ENCODE measurements at places on chromosomes 6 and 20.

- no peak for DNase-seq
Measured at GRCh38 chr6:12618296-12618695, 98.3 kb upstream of the PHACTR1 start.

DNA sequence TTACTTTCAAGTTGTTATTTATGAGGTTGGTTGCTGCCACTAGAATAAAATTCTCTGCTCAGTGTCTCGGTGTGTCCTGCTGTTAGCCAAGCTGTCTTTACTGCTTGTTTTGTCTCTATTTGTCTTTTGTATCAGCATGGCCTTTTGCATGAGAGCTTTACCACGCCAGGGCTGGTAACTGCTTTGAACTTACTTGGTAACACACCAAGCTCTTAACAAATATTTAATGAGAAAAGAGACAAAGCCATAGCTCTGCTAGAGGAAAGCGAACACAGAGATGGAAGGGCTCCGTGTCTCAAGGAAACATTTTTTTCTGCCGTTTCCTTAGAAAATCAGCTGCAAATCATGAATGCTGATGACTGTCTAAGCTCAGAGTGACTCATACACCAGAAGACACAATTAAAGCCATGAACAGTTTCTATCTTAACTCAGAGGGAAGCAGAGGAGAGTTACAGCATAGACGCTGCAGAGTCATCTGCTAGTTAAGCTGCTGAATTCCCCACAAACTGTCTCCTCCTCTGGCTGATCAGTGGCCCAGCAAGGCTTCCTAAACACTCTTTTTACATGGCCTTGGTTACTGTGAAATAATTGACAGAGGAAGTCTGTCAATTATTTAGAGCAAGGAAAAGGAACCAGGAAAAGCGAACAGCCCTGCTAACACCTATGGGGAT is 44.8 kb downstream of the AGPAT4 start:
- peak; percentile 93 for DNase-seq

DNA sequence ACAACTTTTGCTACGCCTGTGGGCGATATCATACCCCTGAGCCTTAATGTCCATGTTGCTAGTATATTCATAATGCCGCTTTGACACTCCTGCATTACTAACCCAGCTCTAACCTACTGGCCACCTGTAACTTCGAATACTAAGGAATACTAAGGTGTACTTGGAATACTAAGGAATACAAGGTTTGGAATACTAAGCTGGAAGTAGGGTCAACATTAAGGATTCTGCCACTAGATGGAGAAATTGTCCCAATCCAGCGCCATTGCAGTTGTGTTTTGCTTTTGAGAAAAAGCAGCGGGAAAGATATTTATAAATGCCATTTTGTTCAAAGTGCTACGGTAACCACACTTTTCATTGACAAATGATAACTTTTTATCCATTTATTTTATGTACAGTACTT is 10.7 kb downstream of the TBXT start:
- no peak for DNase-seq

DNA sequence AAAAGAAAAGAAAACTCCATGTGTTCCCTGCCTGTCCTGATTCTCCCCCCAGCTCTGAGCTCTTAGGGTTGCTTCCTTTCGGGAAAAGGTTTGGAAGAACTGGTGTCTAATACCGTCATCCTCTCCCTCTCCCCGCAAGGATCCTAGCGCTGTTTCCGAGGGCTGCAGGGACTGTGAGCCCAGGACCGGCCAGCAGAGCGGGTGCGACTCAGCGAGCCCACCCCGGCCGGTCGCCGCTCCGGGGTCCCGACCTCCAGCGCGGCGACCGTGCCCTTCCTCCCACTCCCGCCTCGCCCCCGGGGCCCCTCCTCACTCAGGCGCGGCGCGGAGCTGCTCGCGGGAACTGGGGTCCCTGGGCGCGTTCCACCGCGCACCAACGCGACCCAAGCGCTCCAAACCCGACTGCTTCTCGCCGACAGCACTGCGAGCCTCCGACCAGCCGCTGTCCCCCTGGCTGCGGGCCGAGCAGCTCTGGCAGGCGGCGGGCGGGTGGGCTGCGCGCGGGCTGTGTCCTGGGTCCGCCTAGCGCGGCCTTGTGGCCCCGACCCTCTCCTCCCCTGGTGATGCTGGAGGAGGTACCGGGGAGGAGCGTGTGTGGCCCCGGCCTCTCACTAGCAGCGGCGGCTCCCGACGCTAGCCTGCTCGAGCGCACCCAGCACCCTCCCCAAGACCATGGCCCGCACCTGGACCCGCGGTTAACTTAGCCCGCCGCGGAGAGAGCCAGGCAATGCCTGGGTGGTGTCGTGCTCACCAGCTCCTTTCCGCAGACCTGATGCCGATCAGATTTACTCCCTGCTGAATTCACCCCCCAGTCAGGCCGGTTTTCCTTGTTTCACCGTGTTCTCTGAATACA is at the start of gene PLA2G7:
PLA2G7 (minus strand) TSS at position 509 of the 853 bp plus-strand sequence. CDS start 12,484 bp downstream, outside the sequence.
- peak; percentile 3 for DNase-seq

GRCh38 chr6:154974485-154975149 is 20.5 kb upstream of the TIAM2 start:
- no peak for DNase-seq

DNA sequence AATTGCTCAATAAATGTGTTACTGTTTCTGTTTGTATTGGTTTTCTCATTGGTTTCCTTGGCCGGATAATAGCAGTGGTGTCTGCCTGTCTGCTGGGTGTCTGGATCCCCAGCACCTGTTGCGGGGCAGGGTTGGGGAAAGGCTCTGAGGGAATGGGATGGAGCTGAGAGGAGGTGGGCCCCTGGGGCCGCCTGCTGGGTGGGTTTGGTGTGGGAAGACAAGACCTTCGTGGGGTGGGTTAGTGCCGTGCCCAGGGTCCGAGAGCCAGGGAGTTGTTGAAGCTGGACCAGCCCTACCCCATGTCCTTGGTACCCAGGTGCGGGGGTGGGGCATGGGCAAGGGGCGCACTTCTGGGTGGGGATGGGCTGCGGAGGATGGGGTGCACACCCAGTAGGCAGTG is 4.0 kb downstream of the SS18L1 start:
- DNase-seq, result no peak

DNA sequence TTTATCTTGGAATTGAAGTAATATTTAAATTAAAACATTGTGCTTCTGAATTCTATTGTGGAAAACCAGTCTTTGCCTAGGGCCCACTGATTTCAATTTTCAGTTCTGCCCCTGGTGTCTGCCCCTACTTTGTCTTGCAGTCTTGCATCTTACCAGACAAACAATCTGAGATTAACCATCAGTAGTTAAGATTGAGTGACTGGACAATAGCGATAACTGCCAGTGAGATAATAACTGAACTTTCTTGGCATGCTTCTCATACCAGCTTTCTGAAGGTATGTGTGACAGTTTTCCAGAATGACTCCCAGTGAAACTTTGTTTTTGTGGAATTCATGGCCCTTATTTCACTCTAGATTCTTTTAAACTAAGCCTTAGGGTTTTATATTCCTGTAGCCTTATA is 53.5 kb downstream of the KCNQ5 start:
- DNase-seq, result peak; percentile 14
